ENCODE measurements at places on chromosomes 16 and 17.

GRCh38 chr17:6753006-6753445 lies 2.8 kb upstream of the XAF1 start:
- DNase-seq = peak; percentile 70

DNA sequence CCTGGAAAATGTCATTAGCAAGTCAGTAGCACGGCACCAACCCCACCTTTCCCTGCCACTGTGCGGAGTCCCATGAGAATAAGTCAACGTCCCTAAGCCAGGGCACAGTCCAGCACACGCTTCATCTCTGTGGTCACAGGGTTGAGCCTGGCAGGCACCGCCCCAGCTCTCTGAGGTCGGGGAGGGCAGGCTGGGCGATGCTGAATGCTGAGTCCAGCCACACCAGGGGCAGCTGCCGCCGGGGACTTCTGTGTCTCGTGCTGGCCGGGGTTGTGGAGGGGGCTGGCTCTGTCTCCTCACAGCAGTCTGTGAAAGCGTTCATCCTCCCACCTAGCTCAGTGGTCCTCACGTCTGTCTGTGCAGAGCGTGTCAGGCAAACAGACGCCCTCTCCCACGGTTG lies 53.2 kb downstream of the BANP start:
- no peak for DNase-seq

DNA sequence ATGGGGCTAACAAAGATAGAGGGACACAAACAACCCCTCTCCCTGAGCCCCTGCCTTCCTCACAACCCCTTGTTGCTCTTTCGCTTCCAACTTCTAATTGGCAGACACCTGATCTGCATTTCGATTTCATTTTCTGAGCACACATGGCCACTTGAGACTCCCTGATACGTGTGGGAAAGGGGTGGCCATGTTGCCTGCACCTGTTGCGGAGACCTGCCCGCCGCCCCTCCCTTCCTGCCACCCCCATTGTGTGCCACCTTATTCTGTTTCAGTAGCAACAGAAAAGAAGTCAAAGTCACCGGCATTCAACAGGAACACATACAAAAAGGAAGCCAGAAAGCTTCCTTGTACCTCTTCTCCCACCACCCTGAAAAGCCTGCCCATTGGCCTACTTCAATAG lies 254.7 kb upstream of the SOX9 start:
- DNase-seq = no peak

- no peak for DNase-seq
These were observed 11.8 kb upstream of the TEKT1 start for GRCh38 chr17:6843241-6843880.

DNA sequence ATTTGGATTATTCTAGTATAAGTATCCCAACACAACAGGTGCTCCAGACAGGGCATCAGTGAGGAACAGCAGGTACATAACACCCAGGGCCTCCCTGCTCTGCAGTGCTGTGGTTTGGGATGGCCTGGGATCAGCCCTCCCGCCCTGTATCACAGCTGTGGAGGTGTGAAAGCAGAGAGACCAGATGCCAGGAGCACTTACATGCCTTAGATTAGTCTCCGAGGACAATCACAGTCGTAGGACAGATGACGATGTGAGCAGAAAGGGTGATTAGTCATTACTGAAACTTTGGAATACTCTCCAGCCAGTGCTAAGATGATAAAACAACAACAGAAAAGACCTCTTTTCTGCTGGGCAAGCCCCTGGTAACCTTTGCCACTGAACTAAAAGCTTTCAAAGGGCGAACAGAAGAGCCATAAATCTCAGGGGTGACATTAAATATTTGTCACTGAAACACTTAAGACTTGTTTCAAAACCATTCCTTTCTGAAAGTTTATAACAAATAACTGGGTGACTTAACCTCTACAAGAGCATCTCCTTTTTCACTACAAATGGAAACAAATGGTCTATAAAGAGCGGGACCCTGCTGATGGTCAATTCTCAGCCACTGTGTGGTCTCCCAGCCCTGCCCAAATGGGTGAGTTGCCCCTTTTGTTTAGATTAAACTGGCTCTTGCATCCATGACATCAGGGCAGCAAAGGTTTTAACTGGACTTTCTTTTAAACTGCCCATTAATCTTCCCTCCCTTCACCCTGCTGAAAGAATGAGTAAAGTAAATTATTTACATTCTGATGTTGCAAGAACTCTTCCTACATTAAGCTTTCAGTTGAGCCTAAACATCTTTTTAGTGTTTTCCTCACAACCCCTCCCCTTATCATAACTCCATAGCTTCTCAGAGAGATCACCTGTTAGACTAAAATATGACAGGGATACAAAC lies 183.1 kb upstream of the COX10 start:
- DNase-seq = no peak

DNA sequence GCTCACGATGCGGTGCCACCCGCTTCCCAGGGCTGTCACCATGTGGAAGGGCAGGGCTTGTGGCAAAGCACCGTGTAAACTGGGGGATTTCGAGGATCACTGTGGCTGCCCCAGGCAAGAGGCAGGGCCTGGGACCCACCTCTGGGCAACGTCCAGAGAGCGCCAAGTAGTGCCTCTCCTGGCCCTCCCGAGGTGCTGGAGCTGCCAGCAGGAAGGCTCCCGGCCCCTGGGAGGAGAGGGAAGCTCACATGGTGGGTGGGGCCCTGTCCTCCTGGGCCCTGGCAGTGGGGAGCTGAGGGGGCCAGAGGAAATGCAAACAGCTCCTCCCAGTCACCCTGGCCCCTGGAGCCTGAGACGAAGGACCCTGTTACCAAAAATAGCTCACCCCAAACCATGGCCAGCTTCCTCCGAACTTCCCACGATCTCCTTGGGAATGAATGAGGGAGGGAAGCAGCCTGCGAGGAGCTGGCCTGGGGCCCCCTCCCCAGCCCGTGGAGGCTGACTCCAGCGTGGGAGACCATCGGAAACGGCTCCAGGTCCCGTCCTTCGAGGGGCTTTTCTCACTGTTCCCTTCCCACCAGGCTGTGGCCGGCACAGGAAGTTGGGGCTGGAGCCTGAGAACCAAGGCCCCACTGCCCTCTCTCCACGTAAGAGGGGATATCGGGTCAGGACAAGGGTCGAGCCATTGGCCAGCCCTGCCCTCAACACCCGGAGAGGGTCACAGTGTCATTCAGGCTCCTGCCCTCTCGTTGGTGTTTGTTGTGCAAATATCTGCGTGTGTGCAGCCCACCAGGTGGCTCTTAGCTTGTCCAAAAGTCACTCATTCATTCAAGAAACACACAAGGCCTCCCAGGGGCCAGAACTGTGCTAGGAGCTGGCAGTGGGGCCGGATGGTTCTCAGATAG lies 17.7 kb downstream of the VASN start:
- DNase-seq = no peak

GRCh38 chr17:45284176-45285140 lies 22.6 kb upstream of the SPATA32 start:
- no peak for DNase-seq

DNA sequence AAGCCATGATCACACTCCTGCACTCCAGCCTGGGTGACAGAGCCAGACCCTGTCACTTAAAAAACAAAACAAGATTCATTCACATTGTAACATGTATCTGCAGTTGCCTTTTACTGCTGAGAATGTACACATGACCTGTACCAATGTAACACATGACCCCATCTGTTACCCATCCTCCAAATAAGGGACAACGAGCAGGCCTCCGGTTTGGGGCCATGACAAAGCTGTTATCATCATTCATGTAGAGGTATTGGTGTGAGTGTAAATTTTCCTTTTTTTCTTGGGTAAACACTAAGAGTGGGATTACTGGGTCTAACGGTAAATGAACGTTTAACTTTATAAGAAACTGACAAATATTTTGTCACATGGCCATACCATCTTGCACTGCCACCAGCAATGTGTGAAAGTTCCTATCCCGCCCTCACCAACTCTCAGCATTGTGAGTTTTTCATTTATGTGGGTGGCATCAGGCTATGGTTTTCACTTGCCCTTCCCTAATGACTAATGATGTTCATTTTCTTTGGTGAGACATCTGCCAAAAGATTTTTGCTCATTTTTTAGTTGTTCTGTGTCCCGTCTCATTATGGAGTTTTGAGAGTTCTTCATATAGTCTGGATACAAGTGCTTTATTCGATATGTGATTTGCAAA lies 145.5 kb downstream of the C16orf78 start:
- no peak for DNase-seq

- DNase-seq = no peak
These were observed 7.4 kb downstream of the NDRG4 start for GRCh38 chr16:58507195-58507962.

DNA sequence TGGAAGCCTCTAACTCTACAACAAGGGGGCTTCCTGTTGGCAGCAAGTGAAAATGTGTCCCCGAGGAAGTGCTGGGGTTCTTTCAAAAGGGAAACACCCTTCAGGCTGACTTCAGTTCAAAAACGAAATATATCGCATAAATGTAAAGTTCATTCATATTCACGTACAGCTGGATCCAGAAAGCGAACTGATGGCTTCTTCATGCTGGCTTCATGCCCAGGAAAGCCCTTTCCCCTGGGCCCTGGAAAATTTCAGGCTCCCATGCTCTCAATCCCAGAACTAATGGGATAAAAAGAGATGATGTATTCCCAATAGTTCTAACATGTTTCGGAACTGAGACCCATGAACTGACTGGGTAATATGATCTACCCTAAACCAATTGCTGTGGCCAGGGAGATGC lies 104.7 kb upstream of the CDH13 start:
- DNase-seq = no peak

- no peak for DNase-seq
These were observed 24.0 kb upstream of the SLFN5 start for GRCh38 chr17:35218915-35219314.

- DNase-seq = no peak
These were observed 23.0 kb downstream of the ERN1 start for GRCh38 chr17:64106918-64107317.

DNA sequence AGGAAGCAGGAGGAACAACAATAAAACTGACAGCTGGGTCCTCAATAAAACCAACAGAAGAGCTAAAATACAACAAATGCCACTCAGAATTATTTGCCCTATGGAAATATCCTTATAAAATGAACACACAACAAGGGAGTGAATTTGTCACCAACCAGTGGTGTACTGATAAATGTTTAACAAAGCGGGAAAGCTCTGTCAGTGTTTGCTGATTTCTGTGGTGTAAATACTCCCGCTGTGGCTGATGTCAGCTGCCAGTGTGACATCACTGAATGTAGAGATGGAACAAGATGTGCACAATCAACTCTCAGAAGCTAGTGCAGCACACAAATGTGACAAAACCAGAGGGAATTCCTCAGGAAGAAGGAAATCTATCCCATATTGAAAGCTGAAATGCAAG lies 51.9 kb downstream of the CDYL2 start:
- DNase-seq = no peak

- no peak for DNase-seq
These were observed 13.3 kb upstream of the RPL38 start for GRCh38 chr17:74190154-74190553.

GRCh38 chr17:18025945-18026776 lies 12.8 kb downstream of the ATPAF2 start:
- peak; percentile 74 for DNase-seq

DNA sequence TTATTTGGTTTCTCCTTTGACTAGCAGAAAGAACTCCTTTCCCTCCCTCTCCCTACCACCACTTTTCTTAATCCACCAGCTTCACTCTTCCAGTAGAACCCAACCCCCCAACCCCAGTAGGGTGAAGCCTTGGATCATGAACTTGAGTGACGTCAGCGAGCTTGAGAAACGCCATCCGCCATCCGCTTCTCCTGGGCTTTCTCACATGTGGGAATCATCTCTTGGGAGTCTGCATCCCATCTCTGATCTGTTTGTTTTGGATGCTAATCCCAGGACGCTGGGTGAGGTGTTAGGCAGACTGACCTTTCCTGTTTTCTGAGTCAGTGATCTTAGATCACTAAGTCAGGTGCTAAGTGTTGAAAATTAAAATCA lies 16.0 kb upstream of the SOX9 start:
- DNase-seq = no peak

GRCh38 chr16:9050102-9050830 lies 41.2 kb upstream of the HAPSTR1 start:
- no peak for DNase-seq

DNA sequence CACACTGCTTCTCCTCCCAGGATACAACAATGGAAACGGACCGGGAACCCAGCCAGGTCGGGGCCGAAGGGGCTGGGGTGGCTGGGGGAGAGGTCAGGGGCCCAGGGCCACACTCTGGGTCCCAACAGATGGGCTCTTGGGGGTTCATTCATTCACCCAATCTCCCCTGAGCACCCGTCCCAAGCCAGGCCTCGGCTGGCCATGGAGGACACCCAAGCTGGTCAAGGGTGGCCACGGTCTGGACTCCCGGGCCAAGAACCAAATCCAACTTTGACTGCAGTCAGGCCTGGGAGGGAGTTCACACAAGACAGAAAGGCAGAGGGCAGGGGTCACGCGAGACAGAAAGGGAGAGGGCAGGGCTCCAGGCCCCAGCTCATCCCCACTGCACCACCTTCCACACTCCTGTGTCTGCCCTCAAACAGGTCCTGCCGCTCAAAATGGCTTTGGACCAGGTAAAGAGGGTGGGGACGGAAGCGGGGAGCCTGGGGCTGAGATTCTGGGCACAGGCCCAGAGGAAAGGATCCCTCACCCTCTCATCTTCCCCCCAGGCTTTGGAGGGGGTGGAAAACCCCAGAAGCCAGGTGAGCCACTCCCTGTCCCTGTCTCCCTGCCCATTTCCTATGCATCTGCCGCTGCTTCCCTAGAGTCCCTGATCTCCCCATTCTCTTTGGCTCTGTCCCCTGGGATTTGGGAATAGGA lies 12.3 kb upstream of the PKMYT1 start:
- no peak for DNase-seq

All from GM04504 (cell line).